ENCODE measurements at places on chromosomes 6 and 20. TPM values are rescaled to one million over a fixed set of nuclear protein-coding genes. Genes with fewer than 3 reads are reported as not detected.

Gene SLPI
- not detected for polyA plus RNA-seq

Gene KCNK16
- not detected for polyA plus RNA-seq

Gene SIRPG
- 3.2 TPM for polyA plus RNA-seq

Gene PLAGL1
- polyA plus RNA-seq: 4.5 TPM

Gene DZANK1
- 2.2 TPM for polyA plus RNA-seq

Gene SMIM28
- polyA plus RNA-seq: not detected

Gene LZTS3
- polyA plus RNA-seq: 0.45 TPM

Gene PPP2R5D
- polyA plus RNA-seq: 17.5 TPM

Gene DNPH1
- polyA plus RNA-seq: 125 TPM

Gene KIAA1755
- not detected for polyA plus RNA-seq

Gene CLVS2
- polyA plus RNA-seq: not detected

Gene MYH7B
- polyA plus RNA-seq: 0.34 TPM

Gene GSTA2
- not detected for polyA plus RNA-seq

Gene SPATA25
- not detected for polyA plus RNA-seq

Gene OR2J3
- not detected for polyA plus RNA-seq

Gene C6orf163
- 0.56 TPM for polyA plus RNA-seq

Gene CTCFL
- polyA plus RNA-seq: not detected

Gene FOXS1
- not detected for polyA plus RNA-seq

Gene PRSS35
- polyA plus RNA-seq: not detected

Gene FAM50B
- 14.0 TPM for polyA plus RNA-seq

Gene SLC35D3
- not detected for polyA plus RNA-seq

Gene BTN3A1
- polyA plus RNA-seq: 38.6 TPM

Gene HLA-DOA
- polyA plus RNA-seq: 363 TPM

Gene C6orf58
- not detected for polyA plus RNA-seq

Gene GTSF1L
- 1.2 TPM for polyA plus RNA-seq

Gene SLC52A3
- not detected for polyA plus RNA-seq

Gene CNBD2
- 6.3 TPM for polyA plus RNA-seq

Gene FAM209B
- 0.38 TPM for polyA plus RNA-seq

Gene ZBTB2
- polyA plus RNA-seq: 20.5 TPM

All from IgD-negative memory B cell (primary cell).